ENCODE measurements at places on chromosomes 16 and 17. TPM values are rescaled to one million over a fixed set of nuclear protein-coding genes. Genes with fewer than 3 reads are reported as not detected.

GRCh38 chr17:34499576-34499975, 79.8 kb upstream of the TMEM132E start:
- no peak overlapping the region for H3K4me3 ChIP-seq
- DNase-seq = no peak
- H3K36me3 ChIP-seq = no peaks in the 10 kb centered on the region
- H3K27me3 ChIP-seq = peaks cover 3% of the 10 kb centered on the region
- H3K4me1 ChIP-seq = no peaks in the 10 kb centered on the region

- H3K36me3 ChIP-seq = no peaks in the 10 kb centered on the region
- no peaks in the 10 kb centered on the region for H3K4me1 ChIP-seq
Measured at GRCh38 chr16:24504472-24505345, 34.7 kb upstream of the RBBP6 start.

DNA sequence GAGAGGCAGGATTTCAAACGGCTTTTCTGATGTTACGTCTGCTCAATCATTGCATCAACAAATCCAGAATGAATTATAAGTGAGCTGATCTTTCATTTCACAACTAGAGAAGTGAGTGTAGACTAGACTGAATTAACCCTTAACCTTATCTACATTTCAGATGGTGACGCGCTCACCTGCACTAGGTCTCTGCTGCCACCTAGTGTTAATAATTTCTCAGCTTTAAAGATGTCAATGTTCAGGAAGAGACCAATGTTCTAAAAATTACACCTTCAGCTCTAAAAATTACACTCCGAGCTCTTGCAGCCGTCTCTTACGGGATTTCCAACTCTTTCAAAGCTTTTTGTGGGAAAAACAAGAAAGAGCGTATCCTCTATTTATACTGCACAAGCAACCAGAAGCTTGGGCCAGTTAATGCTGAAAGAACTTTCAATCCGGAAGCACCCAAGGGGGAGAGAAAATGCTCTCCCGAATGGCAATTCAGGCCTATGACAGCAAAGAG, 88.2 kb upstream of the FA2H start:
- no peaks in the 10 kb centered on the region for H3K27me3 ChIP-seq
- no peak overlapping the region for H3K27ac ChIP-seq
- DNase-seq = peak; percentile 49
- H3K4me1 ChIP-seq = peaks cover 3% of the 10 kb centered on the region
- no peaks in the 10 kb centered on the region for H3K36me3 ChIP-seq

- no peaks in the 10 kb centered on the region for H3K27me3 ChIP-seq
- H3K4me1 ChIP-seq = no peaks in the 10 kb centered on the region
- no peak for DNase-seq
- H3K36me3 ChIP-seq = no peaks in the 10 kb centered on the region
- no peak overlapping the region for H3K27ac ChIP-seq
Measured at GRCh38 chr16:23334950-23335349, 32.8 kb downstream of the SCNN1B start.

DNA sequence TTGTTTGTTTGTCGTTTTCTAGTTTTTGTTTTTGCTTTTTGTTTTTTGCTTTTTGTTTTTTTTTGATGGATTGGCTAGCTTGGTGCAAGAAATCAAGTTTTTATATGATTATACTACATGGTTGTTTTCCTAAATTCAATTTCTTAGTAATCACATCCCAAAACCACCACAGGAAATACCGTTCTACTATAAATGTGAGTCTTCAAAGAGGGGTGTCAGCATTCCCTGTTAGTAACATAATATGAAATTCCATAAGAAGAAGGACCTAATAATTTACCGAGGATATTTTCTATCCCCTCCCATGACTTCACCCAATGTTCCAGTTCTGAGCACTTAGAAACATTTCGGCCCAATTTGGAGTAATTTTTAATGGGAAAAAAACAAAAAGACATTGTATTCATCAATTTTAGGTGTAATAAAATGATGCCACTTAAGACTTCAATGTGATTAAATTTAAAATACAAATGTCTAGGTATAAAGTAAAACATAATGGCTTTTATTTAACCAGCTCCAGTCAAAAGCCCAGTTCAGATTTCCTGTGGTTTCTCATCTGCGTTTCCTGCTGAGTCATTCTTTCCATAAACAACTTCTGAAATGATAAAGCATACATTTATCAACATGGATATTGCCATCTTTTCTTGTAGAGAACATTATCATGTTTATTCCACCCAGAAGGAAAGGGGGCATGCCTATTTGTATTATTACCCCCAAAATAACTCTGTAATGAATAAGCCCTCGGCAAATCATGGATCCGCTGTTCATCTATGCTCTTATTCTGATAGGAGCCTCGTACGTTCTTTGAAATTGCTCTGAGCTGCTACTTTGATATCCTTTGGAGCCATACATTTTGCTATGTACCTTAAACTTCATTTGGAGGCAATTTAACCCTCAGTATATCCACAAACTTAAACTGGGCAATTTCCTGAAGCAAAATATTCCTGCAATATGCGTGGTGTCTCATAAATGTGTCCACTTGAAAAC, 28.1 kb downstream of the HSBP1 start:
- H3K4me3 ChIP-seq = peak overlapping the region; percentile 26
- H3K36me3 ChIP-seq = no peaks in the 10 kb centered on the region
- peak; percentile 55 for DNase-seq
- H3K27me3 ChIP-seq = peaks cover 6% of the 10 kb centered on the region

GRCh38 chr16:49563666-49564065, 190.1 kb downstream of the C16orf78 start:
- H3K27ac ChIP-seq = no peak overlapping the region
- H3K4me3 ChIP-seq = no peak overlapping the region
- no peak for DNase-seq

GRCh38 chr17:39332092-39332491, 69.3 kb downstream of the FBXL20 start:
- H3K36me3 ChIP-seq = no peaks in the 10 kb centered on the region
- H3K27ac ChIP-seq = no peak overlapping the region
- H3K27me3 ChIP-seq = no peaks in the 10 kb centered on the region
- no peak for DNase-seq

- DNase-seq = no peak
- no peak overlapping the region for H3K27ac ChIP-seq
- H3K4me1 ChIP-seq = peaks cover 14% of the 10 kb centered on the region
- H3K36me3 ChIP-seq = no peaks in the 10 kb centered on the region
Measured at GRCh38 chr16:66695935-66696668, 441 bp downstream of the CMTM4 start.

GRCh38 chr16:89037261-89038152, 56.1 kb upstream of the ACSF3 start:
- H3K27me3 ChIP-seq = no peaks in the 10 kb centered on the region
- H3K4me3 ChIP-seq = no peak overlapping the region
- peak; percentile 15 for DNase-seq
- no peak overlapping the region for H3K27ac ChIP-seq
- H3K4me1 ChIP-seq = peaks cover 7% of the 10 kb centered on the region

DNA sequence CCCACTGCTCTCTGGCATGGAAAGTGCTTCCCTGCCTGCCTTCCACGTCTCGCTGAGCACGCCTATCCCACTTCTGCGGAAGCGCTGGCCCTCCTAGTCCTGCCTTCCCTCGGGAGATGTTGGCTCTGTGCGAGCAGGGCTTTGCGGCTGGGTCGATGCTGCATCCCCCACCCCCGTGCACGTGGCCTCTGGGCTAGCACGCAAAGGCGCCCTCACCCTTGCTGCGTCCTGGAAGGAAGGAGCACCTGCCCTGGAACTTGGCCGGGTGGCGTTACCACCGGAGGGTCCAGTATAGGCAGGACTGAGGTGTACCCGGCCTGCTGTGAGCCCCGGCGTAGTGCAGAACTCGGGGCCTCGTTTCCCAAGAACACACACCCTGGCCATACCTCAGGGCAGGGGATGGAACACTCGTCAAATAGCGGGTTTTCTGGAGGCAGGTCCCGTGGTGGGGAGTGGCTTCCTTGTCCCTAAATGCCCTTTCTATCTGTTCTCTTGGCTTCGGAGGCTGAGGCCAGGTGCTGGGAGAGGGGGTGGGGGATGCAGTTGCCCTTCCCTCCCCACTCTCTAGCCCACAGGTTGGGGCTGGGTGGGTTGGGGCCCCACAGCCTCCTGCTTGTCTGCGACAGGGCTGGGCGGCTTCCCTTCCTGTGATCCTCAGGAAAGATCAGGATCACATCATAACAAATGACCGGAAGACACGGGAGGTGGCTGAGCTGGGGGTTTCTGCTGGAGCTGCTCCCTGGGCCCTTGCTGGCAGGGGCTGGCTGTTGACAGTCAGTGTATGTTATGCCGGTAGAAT, 17.4 kb downstream of the BAIAP2 start:
- no peaks in the 10 kb centered on the region for H3K36me3 ChIP-seq
- no peaks in the 10 kb centered on the region for H3K27me3 ChIP-seq
- H3K4me1 ChIP-seq = no peaks in the 10 kb centered on the region
- DNase-seq = no peak
- H3K4me3 ChIP-seq = no peak overlapping the region

GRCh38 chr16:19717314-19717713, 713 bp downstream of the KNOP1 start:
- peak overlapping the region; percentile 85 for H3K4me3 ChIP-seq
- H3K27ac ChIP-seq = peak overlapping the region; percentile 67
- no peaks in the 10 kb centered on the region for H3K27me3 ChIP-seq
- peak; percentile 26 for DNase-seq

The HS3ST3B1 gene
- 36.9 TPM for polyA plus RNA-seq

The NXPH3 gene
- polyA plus RNA-seq = not detected

The PLLP gene
- polyA plus RNA-seq = 0.46 TPM

The KRT27 gene
- polyA plus RNA-seq = not detected

The PABPN1L gene
- polyA plus RNA-seq = not detected

All from CD4-positive, CD25-positive, alpha-beta regulatory T cell (primary cell).